Right hindlimb (tissue), 1 donor: ENCODE measurements at places on chromosomes 6 and 20.

GRCh38 chr20:54337144-54337543 is 129.3 kb downstream of the PFDN4 start:
- no peak for DNase-seq

GRCh38 chr20:19170148-19170547 is 42.3 kb upstream of the SLC24A3 start:
- DNase-seq: no peak

- DNase-seq: no peak
Observed at GRCh38 chr20:39660226-39660625, 698.1 kb downstream of the DHX35 start.

DNA sequence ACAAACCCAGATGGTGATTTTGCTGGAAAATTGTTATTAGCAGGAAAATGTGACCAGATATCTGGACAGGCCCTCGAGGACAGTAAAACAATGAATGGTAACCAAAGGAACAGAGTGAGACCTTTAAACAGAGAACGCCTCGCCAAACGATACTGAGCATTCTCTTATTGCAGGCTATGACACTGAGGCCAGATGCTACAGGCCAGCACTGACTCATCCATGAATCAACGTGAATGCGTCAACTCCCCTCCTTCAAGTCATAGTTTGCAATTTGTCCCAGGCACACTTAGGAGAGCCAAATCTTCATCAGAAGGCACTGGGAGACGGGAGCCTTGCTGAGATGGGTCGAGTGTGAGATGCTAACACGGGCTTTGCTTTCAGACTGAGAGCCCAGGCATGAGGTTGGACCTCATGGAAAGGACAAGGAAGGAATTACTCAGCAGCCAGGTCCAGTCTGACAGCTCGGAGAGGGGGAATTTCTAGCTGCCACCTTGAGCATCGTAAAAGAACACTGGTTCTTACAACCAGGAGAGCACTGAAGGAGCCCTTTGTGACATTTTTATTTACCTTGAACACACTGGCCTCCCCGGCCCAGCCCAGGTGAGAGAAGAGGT is 60.7 kb downstream of the BMP7 start:
- no peak for DNase-seq

GRCh38 chr6:131807321-131807643 is 538 bp upstream of the ENPP1 start:
- no peak for DNase-seq

DNA sequence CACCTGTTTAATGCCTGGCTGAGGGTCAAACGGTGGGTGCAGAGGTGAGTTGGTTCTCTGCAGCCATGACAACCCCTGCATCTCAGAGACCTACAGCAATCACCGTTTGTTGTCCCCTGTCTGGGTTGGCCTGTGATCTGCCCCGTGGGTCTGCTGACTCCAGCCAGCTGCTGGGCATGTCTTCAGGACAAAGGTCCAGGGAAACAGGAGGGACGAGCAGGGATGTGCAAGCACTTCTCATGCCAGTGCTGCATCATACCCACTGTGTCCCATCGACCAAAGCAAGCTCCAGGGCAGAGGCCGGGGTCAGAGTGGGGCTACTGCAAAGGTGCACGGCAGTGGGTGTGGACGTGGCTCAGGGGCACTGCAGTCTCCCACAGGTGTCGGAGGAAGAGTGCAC is 150.2 kb downstream of the PHACTR3 start:
- DNase-seq: no peak

GRCh38 chr6:136987526-136987925 is 57.2 kb downstream of the IL20RA start:
- DNase-seq: no peak
